ENCODE measurements at places on chromosomes 16 and 17. TPM values are rescaled to one million over a fixed set of nuclear protein-coding genes. Genes with fewer than 3 reads are reported as not detected.

- no peak for DNase-seq
These were observed 14.2 kb downstream of the LGALS3BP start for GRCh38 chr17:78965491-78965924.

The CCR7 gene
- total RNA-seq = not detected

GRCh38 chr17:50174444-50174843, 8.6 kb downstream of the SGCA start:
- DNase-seq = no peak

The PIMREG gene
- total RNA-seq = 0.83 TPM

GRCh38 chr17:66207936-66208335, 16.0 kb upstream of the CEP112 start:
- no peak for DNase-seq

DNA sequence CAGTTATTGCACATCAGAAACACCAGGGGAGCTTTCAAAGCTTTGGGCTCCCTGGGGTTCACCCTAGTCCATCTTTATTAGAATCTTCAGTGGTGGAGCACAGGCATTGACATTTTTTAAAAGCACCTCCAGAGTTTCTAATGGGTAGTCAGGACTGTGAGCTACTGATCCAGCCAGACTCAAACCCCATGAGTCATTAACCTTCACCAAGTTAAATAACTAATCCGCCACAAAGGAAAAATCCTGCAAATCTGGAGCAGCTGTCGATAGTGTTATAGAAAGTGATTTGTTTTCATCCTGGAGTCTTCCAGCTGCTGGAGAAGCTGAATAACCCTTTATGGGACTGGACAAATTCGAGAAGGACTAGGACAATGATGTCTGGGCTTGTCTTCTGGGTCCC, 93.2 kb upstream of the PIRT start:
- DNase-seq = no peak

- no peak for DNase-seq
These were observed 62.9 kb upstream of the CPHXL start for GRCh38 chr16:75789237-75789636.
